ENCODE measurements at places on chromosomes 12 and 14.

DNA sequence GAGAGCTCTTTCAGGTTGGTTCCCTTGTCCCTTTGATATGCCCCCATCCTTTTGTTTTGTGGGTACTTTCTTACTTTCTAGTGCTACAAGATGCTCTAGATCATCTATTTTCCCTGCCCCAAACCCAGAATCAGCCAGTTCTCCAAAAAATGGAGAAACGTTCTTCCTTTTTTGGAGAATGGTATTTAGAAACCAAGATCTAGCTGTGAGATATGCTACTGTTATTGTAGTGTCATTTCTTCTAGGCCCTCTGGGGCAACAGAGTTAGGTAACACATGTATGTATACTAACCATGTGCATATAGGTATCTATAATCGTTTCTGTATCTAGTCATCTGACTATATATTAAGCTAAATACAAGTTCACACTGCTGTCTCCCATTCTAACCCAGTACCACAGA, 6.9 kb upstream of the IGFBP6 start:
- DNase-seq, result no peak

GRCh38 chr14:36208690-36209278, 32.3 kb upstream of the PTCSC3 start:
- DNase-seq, result no peak

GRCh38 chr12:32398816-32399369, 465 bp upstream of the FGD4 start:
- DNase-seq, result no peak

DNA sequence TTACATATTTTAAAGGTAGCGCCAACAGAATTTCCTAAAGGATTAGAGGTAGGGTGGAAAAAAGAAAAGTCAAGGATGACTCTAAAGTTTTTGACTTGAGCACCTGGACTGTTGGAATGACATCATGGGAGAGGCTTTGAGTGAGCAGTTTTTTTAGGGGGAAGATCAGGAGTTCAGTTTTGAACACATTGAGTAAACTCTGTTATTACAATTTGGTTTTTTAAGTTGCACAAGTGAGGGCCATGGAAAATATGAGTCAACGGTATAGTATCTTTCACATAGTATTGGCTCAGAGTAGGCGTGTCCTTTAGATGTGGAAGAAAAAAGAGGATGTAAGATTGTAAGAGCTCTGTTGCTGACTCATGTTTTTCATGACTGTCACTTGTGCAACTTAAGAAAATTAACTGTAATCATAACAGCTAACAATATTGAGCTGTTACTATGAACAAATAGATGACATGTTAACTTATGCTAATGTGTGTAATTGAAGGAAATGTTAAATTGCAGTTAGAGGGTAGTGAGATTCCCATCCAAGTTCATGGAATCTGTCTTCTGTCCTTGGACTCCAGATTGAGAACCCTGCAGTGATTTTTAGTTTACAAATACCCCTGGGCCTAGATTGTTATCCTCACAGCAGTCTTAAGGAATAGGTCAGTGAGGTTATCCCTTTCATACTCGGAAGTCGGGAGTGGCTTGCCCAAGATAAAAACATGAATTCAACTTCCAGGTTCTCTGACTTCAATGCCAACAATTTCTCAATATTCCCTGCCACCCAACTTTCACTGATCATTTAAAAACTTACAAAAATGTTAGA, 48.2 kb upstream of the ATP2B1 start:
- peak; percentile 63 for DNase-seq

- DNase-seq, result no peak
Measured at GRCh38 chr12:62806244-62806836, 128.6 kb downstream of the PPM1H start.

GRCh38 chr14:74919421-74920165, 3.5 kb downstream of the RPS6KL1 start:
- no peak for DNase-seq

DNA sequence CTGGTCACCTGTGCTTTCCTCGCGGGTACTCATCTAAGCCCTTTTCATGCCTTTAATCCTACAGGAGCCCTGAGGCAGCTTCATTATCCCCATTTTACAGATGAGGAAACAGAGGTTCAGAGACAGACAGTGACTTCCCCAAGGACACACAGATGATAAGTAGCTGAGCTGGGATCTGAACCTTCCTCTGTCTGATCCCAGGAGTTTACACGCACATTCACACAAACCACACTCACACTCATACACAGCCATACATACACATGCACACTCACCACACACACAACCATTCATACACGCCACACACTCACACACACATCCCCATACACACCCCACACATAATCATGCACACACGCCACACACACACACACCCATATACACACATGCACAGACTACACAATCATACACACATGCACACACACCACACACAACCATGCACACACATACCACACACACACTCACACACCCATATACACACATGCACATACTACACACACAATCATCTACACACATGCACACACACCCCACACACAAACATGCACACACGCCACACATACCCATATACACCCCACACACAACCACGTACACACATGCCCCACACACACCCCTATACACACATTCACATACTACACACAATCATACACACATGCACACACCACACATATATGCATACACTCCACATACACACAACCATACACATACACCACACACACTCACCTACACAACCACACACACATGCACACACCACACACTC, 2.7 kb downstream of the TMEM119 start:
- no peak for DNase-seq

GRCh38 chr12:124754949-124755800, 108.5 kb downstream of the SCARB1 start:
- no peak for DNase-seq

- DNase-seq, result no peak
Measured at GRCh38 chr12:49345825-49346658, 646 bp upstream of the DNAJC22 start.

GRCh38 chr14:98822917-98823316, 449.1 kb downstream of the BCL11B start:
- no peak for DNase-seq

- no peak for DNase-seq
Measured at GRCh38 chr14:20440882-20441281, 4.9 kb upstream of the KLHL33 start.

DNA sequence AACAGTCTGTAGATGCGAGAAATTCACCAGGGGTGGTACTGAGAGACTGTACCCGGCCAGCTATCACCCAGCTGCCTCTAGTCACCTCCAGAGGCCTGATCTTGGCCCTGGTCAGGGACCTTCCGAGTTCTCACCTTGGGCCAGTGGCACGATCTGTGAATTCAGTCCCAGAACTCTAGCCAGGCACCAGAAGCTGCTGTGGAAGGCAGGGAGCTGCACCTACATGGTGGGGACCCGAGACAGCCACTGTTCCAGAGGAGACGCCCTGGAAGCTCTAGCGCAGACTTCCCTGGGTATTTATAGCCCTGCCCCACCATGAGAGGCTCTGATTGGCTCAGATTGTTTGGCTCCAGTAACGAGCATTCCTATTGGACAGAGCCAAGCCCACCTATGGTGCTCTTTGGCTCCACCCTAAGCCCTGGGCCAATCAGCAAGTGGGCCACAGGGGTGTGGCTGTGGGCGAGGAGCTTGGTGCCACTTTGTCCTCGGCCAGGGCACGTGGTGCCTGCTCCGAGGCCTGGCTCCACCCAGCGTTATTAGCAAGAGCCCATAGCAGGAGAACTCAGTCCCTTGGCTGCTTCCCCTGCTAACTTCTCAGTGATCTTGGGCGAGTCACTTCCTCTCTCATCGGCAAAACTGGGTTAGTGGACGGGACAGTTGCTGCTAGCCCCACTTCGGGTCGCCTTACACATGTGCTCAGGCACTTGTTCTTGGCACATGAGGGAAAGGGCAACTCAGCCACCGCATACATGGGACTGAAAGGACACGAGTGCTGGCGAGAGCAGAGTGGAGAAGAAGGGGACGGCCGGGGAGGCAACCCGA, 89.0 kb upstream of the BCL11B start:
- no peak for DNase-seq

DNA sequence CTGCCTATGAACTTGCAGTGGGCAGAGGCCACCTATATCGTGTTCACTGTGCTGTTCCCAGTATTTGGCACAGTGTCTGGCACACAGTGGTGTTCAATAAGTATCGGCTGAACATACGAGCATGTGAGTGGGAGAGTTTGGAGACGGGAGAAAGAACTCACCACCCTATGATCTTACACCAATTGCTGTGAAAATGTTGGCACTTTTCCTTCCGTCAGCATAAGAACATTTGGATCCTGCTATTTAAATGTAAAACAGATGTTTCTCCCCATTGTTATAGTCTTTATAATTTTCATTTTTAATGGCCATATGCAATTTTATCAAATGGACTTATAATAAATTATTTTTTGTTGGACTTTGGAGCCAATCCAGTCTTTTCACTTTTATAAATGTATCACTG, 144.4 kb downstream of the EFCAB11 start:
- no peak for DNase-seq

Measured in CD4-positive, alpha-beta memory T cell (primary cell).